Stimulated activated CD4-positive, alpha-beta T cell treated with anti-CD3 and anti-CD28 coated beads, TNF-alpha, amount 100 ng/mL, for 48 hours (primary cell): ENCODE measurements at places on chromosomes 6 and 20.
A peak's percentile ranks its signal among the peaks of the same experiment; 100 is the strongest.

GRCh38 chr6:82843291-82843885, 222.3 kb downstream of the UBE3D start:
- no peak for DNase-seq

DNA sequence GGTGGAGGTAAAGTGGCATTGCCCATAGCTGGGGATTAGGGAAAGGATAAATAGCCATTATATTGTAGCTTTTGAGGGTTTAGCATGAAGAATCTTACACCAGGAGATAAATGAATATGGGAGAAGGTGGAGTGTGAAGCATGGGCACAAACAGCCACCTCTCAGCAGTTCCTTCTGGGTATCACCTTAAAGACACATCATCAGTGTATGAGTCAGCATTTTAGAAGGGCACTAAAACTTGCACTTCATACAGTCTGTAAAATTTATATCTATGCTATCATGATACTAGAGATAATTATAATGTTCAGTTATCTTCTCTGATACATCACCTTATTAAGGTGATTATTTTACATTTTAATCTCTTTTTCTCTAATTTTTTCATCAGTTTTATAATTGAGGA, 25.3 kb downstream of the SLC35A1 start:
- no peak for DNase-seq

DNA sequence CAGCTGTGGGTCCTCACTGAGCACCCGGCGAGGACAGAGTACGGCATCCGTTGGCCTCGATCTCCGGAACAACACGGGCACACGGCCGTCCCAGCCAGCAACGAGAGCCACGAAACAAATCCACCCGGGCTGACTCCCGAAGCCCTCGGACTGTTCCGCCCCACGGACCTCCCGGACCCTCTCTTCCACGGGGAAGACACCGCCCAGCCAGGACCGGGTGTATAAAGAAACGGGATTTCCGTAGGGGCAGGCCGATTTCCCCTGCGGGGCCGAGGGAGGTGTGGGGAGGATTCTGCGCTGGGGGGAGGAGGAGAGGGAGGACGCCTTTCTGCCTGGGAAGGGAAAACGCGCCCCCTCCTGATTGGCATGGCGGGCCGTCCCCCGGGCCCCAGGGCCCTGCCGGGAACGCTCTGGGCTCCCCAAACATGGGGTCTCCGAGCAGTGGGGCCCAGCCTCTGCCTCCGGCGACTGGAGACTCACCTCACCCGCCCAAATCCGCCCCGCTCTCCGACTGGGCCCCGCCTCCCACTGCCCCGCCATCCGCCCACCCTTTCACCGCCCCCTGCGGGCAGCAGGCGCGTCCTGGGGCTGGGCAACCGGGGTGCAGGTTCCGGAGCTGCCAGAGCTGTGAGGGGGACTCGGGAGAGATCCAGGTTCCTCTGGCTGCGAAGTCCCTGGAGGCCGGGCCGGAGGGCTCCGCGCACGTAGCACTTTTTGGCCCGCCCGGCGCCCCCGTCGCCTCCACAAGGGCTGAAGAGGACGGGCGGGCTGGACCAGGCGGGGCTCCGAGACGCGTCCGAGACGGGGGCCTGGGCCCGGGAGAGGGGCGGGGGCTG, 679 bp upstream of the PPDPF start:
- DNase-seq = peak; percentile 35

DNA sequence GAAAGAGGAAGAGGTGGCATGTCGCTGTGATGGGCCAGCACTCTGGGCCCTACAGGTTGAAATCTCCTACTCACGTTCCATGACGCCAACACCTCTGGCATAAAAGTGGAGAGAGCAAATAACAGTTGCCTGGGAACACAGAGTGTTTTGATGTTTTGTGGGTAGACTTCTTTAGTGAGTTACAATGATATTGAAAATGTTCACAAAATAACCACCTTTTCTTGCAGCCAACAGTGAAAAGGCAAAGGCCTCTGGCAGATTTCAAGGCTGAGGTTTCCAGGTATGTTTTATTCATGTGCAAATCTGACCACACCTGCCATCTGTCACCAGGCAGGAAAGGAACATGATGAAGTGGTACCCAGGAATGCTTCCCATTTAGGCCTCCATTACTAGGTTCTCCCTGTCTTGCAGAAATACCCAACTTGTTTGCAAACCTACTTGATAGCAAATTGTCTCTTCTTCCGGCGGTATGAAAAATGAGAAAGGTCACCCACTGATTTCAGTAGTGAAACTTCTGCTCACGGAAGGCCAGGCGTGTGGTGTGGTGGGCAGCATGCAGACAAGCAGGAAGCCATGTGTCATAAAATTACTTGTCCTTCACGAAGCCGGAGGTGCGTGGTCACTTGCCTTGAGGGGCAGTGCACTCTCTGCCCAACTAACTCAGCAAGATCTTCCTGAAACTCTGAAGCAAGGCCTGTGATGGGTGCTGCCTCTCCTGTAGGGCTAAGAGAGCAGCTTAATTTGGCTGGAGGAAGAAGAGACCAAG, 299.1 kb upstream of the PRDM1 start:
- no peak for DNase-seq

DNA sequence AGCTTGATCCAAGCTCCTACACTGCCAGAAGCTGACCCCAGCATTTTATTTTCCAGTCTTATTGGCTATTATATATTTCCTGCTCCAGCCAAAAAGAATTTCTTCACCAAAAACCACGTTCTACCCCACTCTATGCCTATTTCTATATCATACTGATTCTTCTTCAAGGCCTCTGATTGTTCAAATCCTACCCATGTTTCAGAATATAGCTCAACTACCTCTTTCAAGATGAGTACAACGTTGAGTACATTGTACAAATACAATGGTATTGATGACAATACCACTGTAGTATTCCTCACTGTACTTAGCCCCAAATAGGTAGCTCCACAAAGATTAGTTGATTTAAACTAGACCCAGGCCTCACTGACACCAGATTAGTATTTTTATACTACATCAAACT, 31.0 kb downstream of the ASCC3 start:
- no peak for DNase-seq

GRCh38 chr6:129059650-129060049, 176.7 kb downstream of the LAMA2 start:
- no peak for DNase-seq

DNA sequence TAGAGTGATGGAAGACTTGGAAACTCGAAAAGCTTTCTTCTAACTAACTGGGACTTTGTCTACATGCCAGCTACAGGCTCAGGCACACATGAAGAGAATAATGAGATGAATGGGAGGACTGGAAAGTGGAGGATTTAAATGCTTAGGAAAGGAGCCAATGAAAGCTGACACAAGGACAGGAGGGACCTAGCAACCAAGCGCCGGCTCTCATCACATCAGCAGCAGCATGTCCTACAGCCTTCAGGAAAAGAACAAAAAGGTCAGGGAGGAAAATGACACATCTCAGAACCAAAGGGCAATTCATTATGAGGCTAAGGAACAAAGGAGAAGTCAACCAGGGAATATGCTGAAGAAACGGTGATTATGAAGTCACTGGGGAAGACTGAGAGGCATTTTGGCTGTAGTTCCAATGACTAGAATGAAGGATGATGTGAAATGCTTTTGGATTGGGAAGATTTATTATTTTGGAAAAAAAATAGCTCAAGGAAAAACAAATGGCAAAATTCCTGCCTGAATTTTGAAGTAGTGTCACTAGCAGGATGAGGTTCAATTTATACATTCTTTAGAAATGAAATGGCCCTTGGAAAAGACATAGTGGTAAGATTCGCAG, 5.7 kb downstream of the BACH2 start:
- DNase-seq = no peak

GRCh38 chr20:31425797-31426196, 14.6 kb upstream of the DEFB123 start:
- no peak for DNase-seq

DNA sequence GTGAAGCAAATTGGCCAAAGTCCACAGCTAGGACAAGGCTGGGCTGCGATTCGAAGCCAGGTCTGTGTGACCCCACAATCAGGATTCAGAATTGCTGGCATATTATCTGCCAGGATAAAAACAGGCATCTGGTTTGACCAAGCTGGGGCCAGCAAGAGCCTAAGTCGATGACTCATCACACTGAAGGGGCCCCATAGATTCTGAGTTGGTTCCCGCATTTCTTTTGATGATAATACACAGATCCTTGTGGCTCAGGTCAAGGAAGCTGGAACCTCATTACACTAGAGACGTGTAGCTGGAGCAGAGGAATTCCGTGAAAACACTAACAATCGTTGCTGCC, 6.5 kb downstream of the KCNB1 start:
- no peak for DNase-seq

DNA sequence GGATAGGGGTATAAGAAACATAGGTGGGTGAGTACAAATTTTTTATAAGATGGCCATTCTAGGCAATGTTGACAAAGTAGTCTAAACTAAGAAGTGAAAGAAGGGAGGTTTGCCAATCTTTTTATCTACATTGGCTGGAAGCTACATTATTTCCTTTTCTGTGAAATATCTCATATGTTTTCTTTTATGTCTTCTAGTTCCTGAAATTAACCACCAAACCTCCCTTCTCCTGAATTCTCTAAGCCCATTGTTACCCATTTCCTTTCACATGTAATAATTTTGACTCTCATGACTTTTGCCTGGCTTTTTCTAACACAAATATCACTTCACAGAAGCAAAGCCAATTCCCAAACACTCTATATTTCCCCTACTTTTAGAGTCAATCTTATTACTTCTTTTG, 496.2 kb upstream of the JAG1 start:
- no peak for DNase-seq

DNA sequence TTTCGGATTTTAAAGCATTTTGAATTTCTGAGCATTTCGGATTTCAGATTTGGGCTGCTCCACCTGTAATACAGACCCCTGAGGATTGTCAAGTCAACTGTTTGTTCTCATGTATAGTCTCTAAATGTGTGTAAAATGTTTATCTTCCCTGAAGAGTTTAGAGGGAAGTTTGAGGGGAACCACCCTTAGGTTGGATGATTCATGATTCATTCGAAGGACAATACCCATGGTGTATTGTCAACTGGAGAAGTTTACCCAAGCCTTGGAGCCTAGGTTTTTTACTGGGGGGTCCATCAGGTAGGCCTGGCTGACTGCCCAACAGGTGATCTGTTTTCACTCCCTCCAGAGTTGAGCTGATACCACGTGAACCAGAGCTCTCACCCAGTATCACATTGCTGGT, 18.9 kb downstream of the GSTA4 start:
- no peak for DNase-seq

DNA sequence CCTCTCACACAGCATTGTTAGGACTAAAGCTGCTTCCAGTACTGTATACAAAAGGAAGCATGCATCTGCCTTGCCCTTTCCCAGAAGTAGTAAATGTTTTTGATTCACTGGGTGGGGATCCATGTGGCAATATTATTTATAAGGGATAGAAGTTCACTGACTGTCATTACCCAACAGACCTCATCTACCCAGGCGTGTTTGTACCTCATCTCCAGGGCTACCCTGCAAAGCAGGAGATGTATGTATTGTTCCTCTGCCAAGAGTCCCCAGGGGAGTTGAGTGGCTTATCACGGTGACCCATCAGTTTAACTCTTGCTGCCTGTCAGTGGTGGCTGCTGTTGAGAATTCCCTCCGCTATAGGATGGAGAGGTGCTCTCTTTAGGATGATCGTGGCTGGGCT, 42.5 kb downstream of the SLC24A3 start:
- DNase-seq = no peak

GRCh38 chr6:88135578-88136114, 30.5 kb downstream of the CNR1 start:
- no peak for DNase-seq

GRCh38 chr20:44701118-44701857, 13.9 kb upstream of the CCN5 start:
- DNase-seq = no peak

GRCh38 chr6:159043251-159043650, 1.5 kb downstream of the TAGAP start:
- DNase-seq = no peak

DNA sequence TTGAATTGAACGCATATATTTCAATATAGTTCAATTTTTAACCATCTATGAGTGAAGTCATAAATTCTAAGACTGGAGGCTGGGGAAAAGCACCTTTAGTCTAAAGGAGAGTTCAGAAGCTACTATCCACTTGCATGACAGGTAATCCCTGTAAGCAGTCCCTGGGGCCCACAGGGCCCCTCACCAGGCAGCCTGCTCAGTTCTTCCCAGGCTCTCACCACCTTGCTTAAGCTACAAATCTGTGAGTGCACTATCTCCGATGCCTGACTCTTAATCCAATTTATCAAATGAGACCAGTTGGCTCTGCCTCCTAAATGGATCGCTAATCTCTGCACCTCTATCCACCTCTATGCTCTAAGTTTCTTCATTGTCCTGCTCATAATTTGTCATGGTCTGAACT, 413.8 kb downstream of the PTPRT start:
- DNase-seq = no peak

DNA sequence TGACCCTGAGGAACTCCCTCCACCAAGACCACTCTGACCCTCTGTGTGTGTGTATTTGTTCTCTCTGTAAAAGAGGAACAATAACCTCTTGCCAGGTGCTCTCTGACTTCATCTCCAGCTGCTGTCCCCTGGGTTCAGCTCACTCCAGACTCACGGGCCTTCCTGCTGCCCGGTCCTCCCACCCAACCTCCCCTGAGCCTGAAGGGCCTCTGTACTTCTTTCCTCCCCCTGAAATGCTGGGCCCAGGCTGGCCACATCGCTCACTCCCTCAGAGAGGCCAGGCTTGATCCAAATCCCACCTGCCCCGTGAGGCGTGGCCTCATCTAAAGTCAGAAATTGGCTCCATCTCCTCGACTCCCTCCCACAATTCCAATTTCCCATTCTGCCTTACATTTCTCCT, 202.4 kb downstream of the PRKN start:
- no peak for DNase-seq

DNA sequence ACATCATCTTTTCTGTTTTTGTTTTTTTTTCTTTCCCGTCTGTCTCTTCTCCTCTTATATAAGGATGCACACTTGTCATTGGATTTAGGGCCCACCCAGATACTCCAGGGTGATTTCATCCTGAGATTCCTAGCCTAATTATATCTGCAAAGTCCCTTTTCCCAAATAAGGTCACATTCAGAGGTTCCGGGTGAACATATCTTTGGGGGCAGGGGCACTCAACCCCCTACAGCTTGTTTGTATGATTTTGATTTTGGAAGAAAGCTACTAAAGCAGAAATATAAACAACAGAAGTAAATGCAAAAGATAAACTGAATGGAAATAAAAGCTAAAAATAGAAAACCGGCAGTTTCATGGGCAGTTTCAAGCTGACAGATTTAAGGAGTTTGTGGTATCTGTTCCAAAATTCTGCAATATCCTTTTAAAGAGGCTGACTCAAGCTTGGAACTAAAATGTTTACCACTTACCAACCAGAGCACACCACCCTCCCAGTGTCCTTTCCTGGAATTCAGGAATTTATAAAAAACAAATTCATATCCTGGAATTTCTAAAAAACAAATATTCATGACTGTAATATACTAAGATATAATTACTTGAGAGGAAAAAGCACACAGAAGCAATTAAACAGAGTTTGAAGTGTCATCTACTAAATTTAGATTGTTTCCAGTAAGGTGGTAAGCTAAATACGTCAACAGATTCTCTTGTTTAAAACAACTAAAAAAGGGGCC, 100.0 kb upstream of the CARMIL1 start:
- DNase-seq = no peak

DNA sequence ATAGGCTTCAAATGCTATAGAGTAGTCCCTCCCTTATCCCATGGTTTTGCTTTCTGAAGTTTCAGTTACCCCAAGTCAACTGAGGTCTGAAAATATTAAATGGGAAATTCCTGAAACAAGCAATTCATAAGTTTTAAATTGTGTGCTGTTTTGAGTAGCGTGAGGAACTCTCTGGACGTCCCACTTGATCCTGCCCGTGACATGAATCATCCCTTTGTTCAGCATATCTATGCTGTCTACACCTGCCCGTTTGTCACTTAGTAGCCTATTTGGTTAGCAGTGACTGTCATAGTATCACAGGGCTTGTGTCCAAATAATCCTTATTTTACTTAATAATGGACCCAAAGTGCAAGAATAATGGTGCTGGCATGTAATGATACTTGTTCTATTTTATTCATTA, 5.0 kb downstream of the PCMT1 start:
- DNase-seq = no peak
